HAP-1 (cell line): ENCODE measurements at places on chromosomes 2 and 18.

GRCh38 chr2:236855866-236856847 lies 229.5 kb upstream of the COPS8 start:
- no peak for DNase-seq

GRCh38 chr2:227460070-227460485 lies 11.9 kb upstream of the AGFG1 start:
- DNase-seq, result no peak

DNA sequence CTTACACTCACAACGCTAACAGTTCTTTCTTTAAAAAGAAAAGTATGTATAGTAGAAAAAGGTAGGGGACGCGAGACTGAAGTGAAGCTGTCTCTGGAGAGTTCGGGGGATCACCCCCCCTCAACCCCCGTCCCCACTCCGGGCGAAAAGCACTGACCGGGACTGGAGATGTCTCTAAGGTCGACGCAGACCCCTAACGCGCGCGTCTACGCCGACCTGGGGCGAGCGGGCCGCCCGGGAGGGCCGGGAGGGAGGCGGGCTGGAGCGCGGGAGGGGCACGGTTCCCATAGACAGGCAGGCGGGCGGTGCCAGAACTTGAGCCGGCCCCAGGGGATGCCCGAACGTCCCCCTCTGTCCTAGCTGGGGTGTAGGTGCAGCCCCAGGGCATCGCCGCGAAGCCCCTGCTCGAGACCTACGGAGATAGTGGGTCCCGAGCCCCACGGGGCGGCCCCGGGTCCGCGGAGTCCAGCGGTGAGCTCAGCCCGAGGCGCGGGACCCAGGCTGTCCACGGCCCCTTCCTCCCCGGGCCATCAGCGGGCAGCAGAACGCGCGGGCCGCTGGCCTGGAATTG lies 82.2 kb downstream of the CHRNA1 start:
- no peak for DNase-seq

DNA sequence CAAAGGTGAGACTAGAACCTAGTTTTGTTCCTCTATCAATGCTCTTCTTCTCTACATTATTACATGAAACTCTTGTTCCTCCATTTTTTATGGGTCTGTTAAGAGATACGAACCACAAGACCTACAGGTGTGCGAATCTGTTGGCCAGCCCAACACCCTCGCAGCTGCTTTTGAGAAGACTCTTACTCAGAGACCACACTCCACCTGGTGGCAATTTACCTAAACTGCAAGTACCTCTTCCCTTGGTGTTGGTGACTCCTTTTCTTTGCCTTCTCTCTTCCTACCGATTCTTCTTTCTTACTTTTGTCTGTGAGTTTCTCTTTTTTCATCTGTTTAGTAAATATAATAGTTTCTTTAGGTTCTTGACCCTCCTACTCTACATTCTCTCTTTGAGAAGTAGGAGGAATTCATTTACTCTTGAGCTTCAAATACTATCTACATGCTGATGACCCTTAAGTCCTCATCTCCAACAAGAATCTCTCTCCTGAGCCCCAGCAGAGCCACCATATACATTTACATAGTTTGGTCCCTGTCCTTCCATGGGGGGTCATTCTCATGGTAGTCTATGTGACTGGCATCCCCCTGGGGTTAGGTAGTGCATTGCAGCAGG lies 81.8 kb upstream of the GAREM1 start:
- peak; percentile 45 for DNase-seq

DNA sequence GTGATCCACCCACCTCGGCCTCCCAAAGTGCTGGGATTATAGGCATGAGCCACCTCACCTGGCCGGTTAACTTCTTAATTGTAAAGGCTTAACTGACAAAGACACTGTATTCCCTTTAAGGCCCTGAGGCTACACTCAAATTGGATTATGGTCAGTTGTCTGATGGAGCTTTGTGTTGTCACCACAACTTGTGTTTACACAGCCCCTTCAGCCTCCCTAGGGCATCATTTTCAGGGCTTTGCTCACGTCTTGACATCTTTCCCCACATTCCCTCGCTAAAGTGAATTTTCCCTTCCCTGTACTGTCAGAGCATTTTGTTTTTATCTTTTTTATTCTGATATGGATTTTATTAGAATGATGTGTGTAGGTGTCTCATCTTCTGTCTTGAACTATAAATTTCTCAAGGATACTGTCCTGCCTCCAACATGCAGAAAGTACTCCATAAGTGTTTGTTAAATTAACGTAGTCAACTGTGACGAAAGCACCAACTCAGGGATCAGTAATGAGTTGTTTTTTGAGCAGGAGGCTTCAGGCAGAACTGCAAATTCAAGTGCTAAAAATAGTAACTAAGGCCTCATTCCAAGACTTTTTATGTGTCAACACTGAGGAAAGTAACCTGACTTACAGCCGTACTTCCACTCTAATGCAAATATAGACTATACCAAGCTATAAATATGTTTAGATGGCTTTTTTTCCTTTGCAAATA lies 77.1 kb upstream of the NARS1 start:
- peak; percentile 67 for DNase-seq

- DNase-seq, result no peak
These were observed 7.0 kb downstream of the ERLEC1 start for GRCh38 chr2:53793821-53794220.

GRCh38 chr18:69000366-69000765 lies 202.5 kb downstream of the CCDC102B start:
- no peak for DNase-seq

DNA sequence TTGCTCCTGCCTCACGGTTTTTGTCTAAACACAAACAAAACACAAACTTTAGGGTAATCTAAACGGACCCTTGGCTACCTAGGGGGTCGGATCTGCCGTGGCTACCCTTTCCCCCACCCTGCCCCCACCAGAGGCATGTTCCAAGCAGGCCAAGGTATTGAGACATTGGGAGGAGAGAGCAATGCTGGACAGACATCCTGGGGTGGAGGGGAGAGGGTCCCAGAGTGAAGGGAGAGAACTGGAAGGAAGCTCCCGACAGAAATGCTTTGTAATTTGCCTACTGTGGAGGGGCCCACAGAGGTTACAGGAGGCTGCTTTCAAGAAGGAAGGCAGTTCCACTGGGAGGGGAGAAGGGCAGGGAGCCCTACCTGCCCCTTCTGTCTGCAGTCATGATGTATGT lies 13.9 kb upstream of the MAT2A start:
- DNase-seq, result no peak

GRCh38 chr18:74204526-74205152 lies 56.3 kb downstream of the TIMM21 start:
- DNase-seq, result peak; percentile 30

DNA sequence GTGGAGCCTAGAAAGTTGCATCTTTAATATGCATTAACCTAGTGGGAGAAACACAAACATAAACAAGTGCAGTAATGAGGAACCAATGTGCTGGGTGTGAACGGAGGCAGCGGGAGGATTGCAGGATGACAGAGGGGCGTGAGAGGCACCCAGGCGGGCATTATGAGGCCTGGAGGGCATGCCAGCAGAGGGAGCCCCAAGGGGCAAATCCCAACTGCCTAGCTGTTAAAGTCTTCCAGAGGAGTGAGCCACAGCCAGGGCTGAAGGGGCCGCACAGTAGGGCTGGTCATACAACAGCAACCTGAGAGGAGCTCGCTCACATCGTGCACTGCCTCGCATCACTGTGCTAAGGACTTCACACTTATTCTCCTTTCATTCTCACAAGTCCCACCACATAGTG lies 13.3 kb upstream of the PRELID3A start:
- DNase-seq, result no peak

GRCh38 chr2:168149150-168149974 lies 98.0 kb downstream of the STK39 start:
- no peak for DNase-seq

- peak; percentile 28 for DNase-seq
These were observed 517.0 kb downstream of the PTPRM start for GRCh38 chr18:8084160-8084559.

DNA sequence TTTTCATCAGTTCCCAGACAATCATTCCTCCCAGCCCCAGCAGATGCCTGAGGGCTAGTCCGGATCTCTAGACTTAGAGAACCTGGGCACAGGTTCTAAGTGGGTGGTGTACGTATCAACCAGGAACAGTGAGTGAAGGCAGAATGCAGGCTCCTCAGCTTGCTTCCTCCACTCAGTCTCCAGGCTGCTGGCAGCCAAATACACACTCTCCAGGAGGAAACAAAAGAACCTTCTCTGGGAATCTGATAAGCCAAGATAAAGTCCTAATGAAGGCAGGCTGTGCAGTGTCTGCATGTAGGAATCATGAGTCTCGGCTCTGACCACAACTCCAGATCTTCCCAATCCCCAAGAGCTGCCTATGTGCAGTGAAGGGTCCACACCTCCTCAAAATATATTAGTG lies 245.7 kb downstream of the SP3 start:
- no peak for DNase-seq

DNA sequence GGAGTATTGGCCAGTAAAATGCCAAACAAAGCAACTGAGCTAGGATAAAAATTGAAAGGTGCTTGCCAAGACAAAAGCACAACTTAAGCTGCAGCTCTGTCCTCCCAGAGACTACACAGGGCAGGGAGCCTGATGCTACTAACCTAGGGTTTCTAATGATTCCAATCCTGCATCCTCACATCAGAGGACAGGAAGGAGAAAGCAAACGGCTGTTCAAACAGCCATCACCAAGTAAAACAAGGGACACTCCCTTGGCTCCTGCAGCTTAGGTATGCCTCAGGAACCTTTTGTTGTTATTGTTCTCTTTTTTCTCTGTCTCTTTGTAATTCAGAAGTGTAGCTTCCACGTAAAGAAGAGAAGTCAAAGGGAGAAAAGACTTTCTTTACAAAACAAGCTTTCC lies 99.5 kb downstream of the TCF4 start:
- peak; percentile 19 for DNase-seq
